Stimulated activated CD4-positive, alpha-beta T cell treated with anti-CD3 and anti-CD28 coated beads, Interleukin-1b, Interleukin-23, amount 100 ng/mL, for 1 hour (primary cell): ENCODE measurements at places on chromosomes 7 and 10.

- DNase-seq = no peak
Measured at GRCh38 chr7:85205754-85206153, 18.9 kb upstream of the SEMA3D start.

GRCh38 chr7:129671266-129671665, 59.7 kb downstream of the NRF1 start:
- DNase-seq = no peak

DNA sequence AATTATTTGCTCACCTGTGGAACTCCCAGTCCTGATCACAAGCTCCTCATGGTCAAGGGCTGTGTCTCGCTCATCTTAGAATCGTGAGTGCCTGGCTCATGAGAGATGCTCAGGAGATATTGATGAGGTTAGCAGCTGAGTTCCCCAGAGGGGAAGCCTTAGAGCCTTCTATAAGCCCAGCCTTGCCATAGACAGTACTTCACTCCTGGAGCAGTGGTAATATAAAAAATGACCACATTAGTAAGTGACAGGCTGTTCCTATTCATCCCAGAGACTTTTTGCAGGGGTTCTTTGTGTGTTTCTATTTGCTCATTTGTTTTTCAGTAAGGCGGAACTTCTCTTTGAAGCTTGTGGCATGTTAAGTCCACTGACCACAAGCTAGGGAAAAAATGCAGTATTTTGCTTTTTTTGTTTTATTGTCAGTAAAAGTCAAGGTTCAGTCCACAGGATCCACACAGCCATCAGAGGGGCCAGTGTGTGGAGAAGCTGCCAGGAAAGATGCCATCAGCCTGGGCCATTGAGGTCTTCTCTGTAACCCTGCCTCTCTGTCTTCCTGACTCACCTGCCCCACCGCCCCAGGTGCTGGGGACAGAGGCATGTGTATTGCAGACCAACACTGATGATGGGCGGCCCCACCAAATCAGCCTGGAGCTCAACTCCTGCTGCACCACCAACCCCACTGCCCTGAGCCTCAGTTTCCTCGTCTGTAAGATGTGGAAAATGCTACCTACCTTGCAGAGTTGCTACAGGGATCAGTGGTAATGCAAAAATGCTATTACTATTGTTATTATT, 36.4 kb upstream of the JCAD start:
- no peak for DNase-seq

- no peak for DNase-seq
Measured at GRCh38 chr10:15469111-15469510, 98.0 kb upstream of the FAM171A1 start.

GRCh38 chr7:85074992-85075391, 111.9 kb downstream of the SEMA3D start:
- DNase-seq = no peak

DNA sequence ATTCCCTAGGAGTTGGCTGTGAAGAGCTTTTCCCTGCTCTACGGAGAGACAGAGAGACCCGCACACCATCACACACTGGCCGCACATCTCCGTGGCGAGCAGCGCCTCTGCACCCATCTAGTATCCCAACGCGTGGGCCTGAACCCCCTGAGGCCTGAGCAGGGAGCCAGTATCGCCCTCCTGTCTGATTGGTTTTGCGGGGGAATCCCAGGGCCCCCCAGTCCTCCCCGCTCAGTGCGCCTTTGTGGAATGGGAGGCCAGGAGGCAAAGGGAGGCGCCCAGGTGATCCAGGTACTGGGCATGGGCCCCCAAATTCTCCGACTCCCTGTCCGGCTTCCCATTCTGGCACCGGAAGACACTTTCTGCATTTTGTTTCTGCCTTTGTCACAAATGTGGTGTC, 344.3 kb downstream of the GLRX3 start:
- DNase-seq = no peak

GRCh38 chr7:35004531-35005095, 32.7 kb downstream of the DPY19L1 start:
- DNase-seq = no peak

- DNase-seq = no peak
Measured at GRCh38 chr7:64314566-64314965, 805 bp downstream of the ZNF736 start.

DNA sequence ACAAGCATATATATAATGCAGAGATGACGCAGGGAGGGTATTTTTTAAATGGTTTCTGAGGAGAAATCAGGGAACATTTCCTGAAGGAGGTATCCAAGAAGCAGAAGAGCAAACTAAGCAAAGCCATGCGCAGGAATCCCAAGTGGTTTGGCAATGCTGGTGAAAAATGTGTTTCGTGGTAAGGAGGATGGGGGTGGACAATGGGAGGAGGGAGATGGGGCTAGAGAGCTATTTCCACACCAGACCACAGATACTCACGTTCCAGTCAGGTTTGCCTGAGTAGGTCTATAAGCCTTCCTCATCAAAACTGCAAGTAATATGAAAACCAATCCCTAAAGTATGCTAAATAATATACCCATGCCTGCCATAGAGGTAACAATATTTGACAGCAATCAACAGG, 223.7 kb upstream of the MKLN1 start:
- no peak for DNase-seq

- no peak for DNase-seq
Measured at GRCh38 chr10:12351447-12351846, 2.1 kb downstream of the CAMK1D start.

- no peak for DNase-seq
Measured at GRCh38 chr10:55369670-55370420, 568.8 kb upstream of the PCDH15 start.

- DNase-seq = no peak
Measured at GRCh38 chr7:139183878-139184338, 47.1 kb upstream of the UBN2 start.

GRCh38 chr10:22810643-22811465, 96.5 kb upstream of the PIP4K2A start:
- DNase-seq = no peak

- DNase-seq = no peak
Measured at GRCh38 chr7:121313220-121313792, 15.5 kb upstream of the WNT16 start.

GRCh38 chr10:6037422-6037821, 24.7 kb downstream of the IL2RA start:
- no peak for DNase-seq

GRCh38 chr7:48734695-48735406, 189.5 kb upstream of the CDC14C start:
- no peak for DNase-seq

DNA sequence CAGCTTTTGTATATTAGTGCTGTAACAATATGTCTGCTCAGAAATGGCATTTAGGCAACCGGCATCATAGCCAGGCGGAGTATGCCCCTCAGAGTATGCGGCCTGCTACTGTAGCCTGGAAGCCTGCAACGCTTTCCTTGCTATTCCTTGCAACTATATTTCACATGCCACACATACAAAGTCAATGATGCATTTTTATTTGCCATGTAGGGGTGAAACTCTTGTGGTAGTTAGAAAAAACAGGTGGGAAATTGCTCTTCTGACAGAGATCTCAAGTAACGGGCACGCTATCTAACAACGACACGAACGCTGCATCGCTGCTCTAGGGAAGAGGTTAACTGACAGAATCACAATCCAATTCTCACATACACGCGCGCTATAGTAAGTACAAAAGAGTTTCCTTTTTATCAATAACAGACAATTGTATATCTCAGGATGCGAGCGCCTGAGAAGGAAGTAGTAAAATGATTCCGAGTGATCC, 5.9 kb downstream of the EBF3 start:
- DNase-seq = no peak

- DNase-seq = no peak
Measured at GRCh38 chr10:48792121-48792520, 107.4 kb downstream of the WDFY4 start.

- DNase-seq = no peak
Measured at GRCh38 chr10:4538016-4538415, 288.0 kb upstream of the AKR1E2 start.

- DNase-seq = no peak
Measured at GRCh38 chr10:90302758-90303481, 554.9 kb downstream of the HTR7 start.

DNA sequence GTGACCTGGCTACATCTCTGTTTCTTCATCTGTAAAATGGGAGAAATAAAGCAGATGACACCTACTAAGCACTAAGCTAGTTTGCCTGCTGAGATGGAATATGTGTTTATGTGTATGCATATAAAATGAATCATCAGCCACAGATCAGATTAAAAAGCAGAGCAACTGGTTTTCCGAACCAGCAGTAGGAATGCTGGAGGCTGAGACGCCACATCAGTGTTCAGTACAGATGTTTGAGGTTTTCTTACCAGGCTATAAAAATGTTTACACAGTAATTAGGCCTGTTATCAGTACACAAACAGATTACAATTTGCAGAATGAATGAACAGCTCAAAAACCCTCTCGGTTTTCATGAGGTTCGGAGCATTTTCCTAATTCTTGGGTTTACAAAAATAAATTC, 85.8 kb downstream of the CALN1 start:
- DNase-seq = no peak

GRCh38 chr10:124436191-124436638, 13.6 kb downstream of the NKX1-2 start:
- no peak for DNase-seq

- no peak for DNase-seq
Measured at GRCh38 chr7:135169141-135169963, 1.2 kb downstream of the CYREN start.

DNA sequence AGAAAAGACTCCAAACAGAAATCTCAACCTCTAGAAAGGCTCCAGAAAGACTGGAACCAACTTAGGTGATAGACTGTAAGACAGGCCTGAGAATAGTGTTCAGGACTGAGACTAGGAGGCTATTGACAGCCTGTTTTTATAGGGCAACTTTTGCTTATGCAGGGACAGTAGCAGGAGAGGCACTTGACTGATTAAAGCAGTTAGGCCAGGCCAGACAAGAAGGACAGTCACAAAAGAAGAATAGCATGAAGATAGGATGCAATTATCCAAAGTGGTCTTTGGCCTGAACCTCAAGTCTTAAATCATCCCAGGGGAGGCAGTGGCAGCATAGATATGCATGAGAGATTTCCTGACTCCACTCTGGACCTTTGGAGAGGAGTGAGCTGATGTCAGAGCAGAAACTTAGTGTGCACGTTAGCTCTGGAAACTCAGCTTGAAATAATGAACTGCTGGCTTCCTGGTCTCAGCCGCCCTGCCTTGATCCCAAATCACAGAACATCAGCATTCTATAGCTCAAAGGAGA, 290.6 kb downstream of the SORCS3 start:
- no peak for DNase-seq
